ENCODE measurements at places on chromosomes 6 and 20.
A peak's percentile ranks its signal among the peaks of the same experiment; 100 is the strongest.

DNA sequence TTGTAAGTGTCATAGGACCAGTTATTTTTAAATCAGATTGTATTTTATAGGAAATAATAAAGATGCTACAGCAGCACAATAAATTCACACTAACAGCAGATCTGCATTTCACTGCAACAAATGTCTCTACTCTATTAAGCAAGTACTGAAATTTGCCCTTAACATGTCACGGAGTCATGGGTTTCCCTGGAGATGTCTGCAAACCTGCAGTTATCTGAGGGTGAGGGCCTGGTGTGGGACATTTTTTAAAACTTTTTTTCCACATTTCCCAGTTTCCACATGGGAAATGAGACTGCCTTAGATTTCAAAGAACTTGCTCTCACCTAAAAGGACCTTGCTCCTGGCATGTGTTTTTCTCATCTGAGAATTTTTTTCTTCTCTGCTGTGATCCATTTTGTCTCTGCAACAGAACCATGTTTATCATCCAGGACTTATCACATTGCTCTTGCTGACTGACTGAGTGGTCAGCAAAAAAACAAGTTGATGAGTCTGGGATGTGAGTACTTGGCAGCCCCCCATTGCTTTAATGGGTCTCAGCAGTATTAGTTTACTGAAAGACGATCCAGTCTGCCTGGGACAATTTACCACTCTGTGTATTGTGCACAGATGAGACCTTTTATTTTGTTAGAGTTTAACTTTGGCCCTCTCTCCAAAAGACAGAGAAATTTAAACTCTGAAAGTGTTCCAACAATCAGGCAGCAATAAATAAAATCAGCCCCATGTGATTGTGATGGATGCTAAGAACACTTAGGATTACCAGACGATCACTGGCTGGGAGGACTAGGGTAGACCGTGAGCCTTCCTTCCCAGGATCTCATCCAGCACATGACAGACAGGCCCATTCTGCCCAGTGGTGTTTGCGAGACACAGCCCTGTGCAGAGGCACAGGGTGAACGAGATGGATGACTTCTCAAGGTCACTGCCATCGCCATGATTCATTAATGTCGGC is 268.8 kb downstream of the BTBD9 start:
- DNase-seq: no peak

DNA sequence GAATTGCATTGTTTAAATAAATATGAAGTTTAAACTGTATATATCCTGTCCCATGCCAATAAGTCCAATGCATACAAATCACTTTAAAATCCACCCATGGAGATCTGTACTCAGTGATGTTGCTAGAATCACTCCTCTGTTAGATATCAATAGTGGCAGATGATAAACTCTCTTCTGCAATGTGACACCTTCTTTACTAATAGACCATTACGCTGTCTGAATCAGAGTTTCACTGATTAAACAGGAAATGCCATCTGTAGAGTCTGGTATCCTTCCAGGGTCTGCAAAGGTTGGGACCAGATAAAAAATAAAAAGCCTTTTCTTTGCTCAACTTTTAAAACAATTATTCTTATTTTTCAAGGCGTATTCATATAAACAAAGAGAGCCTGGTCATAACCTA is 134.5 kb downstream of the EDN3 start:
- no peak for DNase-seq

GRCh38 chr6:43786664-43787329 is 16.8 kb downstream of the VEGFA start:
- no peak for DNase-seq

GRCh38 chr6:21158873-21159272 is 434.7 kb upstream of the SOX4 start:
- no peak for DNase-seq

DNA sequence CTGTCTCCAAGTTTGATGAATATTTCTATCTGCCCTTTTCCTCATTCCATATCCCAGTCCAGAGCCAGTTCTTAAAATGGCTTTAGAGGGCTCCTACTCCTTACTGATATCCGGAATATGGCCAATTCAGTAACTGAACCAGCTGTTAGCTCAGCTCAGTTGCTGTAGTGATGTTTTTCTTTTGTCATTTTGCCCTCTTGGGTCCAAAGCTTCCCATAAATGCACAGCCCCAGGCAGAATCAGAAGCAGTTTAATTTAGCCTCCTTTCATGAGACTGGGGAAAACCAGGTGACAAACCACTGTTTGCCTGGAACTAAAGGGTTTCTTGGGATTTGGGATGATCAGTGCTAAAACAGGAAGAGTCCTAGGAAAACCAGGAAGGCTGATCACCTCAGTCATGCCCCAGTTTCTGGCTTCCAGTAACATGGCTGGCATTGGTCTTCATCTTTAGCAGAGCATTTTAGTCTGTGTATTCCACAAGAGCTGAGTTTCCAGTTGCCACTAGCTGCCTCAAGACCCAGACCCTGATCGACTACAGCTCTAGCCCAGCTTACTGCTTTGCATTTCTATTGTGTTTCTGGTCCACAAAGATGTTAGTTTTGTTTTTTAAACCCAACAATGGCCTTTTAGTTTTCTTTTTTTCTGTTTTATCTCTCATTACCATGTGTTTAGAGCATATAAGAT is 40.6 kb upstream of the REV3L start:
- peak; percentile 59 for DNase-seq

- no peak for DNase-seq
These were observed 139.7 kb upstream of the TMEM170B start for GRCh38 chr6:11397622-11398450.

GRCh38 chr6:89360415-89360999 is 8.0 kb upstream of the UBE2J1 start:
- peak; percentile 68 for DNase-seq

GRCh38 chr20:2373098-2373497 is 7.6 kb upstream of the TGM6 start:
- DNase-seq: no peak

DNA sequence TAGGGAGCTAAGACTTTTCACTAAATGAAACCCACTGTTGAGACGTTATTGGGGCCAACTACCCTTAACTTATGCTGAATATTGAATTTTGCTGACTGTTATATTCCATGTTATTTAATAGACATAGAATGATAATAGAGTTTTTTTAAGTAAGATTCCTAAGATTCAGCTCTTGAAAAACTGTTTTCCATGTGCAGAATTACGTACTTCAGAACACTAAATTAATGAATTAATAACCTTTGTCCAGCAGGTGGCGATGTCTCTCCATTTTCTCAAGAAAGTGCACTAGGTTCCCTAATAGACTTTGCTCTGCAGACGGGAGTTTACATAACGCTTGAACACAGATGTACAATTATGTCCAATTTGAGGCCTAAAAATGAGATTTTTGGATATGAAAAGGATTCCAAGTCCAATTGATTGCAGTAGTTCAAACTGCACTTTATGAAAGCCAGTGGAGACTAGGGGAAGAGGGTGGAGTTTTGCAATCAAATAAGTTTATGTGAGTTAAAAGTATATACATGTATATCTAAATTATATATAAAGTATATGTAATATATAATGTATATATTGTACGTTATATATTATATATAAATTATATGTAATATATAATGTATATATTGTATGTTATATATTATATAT is 282.1 kb downstream of the UST start:
- DNase-seq: peak; percentile 89

- no peak for DNase-seq
These were observed 460.0 kb upstream of the NOX3 start for GRCh38 chr6:155915651-155916050.

- DNase-seq: no peak
These were observed 39.1 kb upstream of the ATXN1 start for GRCh38 chr6:16800341-16800740.
